A673 (cell line): ENCODE measurements at places on chromosomes 2 and 18.

- DNase-seq: no peak
Measured at GRCh38 chr2:126220331-126220730, 435.6 kb upstream of the GYPC start.

DNA sequence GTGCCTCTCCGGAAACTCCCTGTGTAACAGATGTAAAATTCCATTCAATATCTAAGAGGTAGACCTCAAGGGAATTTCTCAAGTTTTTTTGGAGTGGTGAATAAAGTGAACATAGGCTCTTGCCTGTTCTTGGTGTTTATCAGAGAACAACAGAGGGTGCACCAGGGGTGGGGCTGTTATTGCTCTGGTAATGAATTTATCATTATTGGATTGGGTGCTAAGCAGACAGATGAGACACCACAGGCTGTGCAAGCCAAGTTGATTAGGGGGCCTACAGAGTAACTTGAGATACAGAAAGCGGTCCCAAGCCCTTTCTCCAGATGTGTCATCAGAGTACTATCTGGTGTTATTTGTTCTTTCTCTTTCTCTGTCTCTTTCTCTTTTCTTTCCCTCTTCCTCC is 286.3 kb downstream of the OSR1 start:
- no peak for DNase-seq

GRCh38 chr18:55763298-55763697 is 175.3 kb upstream of the TCF4 start:
- no peak for DNase-seq

GRCh38 chr18:45449418-45450227 is 165.7 kb upstream of the SLC14A2 start:
- DNase-seq: no peak

DNA sequence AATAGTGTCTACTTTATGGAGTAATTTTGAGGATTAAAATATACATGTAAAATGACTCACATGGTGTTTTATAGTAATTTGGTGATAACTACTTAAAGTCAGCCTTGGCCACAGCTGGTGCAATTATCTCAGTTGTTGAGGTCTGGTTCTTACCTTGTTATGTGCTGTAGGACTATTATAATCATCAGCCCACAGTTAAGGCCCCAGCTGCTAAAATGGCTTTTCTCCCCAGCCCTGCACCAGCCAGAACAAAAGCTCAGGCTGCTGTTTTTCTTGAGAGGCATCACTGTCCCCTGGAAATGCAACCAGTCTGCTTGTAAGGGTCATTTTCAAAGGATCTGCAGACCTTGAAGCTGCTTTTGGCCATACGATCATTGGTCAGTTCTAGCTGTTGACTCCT is 283.3 kb upstream of the THUMPD2 start:
- DNase-seq: no peak

DNA sequence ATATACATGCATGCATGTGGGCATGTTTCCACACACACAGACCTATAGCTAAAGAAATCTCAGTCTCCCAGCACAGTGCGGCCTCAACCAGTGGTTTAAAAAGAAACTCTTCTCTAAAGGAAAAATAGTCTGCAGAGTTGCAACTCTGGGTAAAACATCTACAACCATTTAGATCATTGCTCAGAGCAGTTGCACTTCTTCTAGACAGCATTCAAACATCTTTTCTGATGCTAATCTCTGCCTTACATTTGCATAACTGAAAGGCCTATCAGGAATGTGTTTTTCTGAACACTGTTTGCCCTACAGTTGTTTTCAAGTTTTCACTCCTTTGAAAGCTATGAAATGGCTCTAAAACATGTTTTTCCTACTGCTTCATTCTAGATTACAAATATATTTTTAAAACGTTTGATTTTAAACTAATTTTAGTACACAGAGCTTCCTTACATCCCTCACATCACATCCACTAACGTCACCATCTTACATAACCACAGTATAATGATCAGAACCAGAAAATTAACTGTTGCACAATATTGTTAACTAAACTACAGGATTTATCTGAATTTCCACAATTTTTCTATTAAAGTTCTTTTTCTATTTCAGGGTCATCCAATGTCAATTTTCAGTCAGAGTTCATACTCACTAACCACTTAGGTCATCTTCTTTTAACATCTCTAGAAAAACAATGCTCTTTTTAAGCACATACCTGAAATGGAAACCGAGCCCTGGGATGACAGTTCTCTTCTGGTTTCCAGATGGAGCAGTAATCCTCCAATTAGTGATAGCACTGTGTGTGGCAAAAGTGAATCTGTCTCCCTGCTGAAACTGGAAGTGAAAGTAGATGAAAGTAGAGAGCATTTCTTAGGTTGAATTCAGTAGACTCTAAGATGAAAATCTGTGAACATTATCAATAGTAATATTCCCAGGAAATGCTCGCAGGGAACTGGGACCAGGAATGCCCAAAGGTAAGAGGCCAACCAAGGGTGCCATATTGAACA is 501.6 kb upstream of the GCFC2 start:
- DNase-seq: no peak

DNA sequence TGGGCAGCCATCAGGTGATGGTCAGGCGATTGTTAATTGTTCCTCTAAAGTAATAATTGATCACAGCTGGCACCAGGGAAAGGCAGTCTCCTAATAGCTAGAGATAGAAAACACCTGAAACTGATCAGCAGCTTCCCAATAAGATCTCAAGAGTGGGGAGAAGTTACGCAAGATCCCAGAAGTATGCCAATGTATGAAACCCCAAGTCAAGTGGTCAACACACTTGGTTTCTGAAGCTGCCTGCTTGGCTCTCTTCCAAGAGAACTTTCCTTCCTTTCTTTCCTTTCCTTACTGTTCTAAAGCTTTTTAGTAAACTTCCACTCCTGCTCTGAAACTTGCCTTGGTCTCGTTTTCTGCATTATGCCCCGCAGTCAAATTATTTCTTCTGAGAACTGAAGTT is 201.6 kb upstream of the SKOR2 start:
- DNase-seq: no peak
